ENCODE measurements at places on chromosomes 4 and X.

DNA sequence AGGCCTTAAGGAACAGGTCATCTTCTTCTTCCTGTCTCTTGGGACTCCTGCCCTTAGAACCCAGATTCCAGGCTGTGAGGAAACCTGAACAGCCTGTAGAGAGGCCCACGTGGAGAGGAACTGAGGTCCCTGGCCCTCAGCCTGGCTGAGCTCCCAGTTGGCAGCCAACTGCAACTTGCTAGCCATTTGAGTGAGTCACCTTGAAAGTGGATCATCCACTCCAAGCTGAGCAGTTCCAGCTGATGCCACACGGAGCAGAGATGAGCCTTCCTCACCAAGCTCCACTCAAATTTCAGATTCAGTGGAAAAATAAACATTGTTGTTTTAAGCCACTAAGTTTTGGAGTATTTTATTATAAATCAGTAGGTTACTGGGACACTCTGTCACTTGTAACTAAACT, 392.5 kb downstream of the BCOR start:
- DNase-seq: no peak

DNA sequence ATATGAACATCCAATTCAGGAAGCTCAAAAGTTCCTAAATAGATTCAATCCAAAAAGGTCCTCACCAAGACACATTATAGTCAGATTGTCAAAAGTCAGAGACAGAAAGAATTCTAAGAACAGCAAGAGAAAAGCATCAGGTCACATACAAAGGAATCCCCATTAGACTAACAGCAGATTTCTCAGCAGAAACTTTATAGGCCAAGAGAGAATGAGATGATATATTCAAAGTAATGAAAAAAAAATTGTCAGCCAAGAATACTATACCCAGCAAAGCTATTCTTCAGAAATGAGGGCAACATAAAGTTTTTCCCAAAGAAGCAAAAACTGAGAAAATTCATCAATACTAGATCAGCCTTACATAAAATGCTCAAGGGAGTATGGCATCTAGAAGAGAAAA, 106.6 kb upstream of the SH3RF1 start:
- no peak for DNase-seq

- DNase-seq: peak; percentile 91
Measured at GRCh38 chr4:171813526-171814250, 484 bp downstream of the GALNTL6 start.

DNA sequence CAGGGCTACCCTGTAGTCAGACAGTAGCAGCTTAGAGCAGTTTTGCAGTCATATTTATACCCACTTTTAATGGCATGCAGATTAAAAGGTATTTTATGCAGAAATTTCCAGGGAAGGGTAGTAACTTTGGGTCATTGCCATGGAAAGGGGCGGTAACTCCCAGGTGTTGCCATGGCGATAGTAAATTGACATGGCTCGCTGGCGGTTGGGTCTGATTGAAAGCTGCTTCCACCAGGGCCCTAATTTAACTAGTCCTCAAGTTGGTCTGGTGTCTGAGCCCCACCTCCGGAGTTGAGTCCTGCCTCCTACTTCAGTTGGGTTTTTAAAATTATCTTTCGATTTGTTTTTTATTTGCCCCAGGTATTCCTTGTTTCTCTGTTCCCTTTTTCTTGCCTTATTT, 70.1 kb downstream of the NAA11 start:
- DNase-seq: no peak

GRCh38 chrX:118325453-118325852, 20.5 kb upstream of the WDR44 start:
- no peak for DNase-seq

- DNase-seq: no peak
Measured at GRCh38 chr4:55884093-55884850, 30.8 kb downstream of the EXOC1 start.

DNA sequence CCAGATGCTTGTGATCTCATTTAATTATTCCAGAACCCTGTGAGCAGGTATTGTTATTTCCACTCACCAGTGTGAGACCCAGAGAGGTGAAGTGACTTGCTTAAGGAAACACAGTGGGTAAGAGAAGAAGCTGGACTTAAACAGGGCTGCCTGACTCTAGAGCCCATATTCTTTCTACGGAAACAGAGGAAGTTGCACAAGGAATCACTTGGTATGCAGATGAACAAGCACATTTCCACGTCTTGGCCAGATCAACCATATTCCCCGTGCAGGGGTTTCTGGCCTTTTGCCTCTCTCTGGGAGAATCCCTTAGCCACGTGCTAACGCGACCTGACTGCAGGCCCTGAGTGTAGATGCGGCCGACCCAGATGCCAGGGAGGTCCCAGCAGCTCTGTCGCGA, 195.5 kb upstream of the ATP6AP2 start:
- no peak for DNase-seq

DNA sequence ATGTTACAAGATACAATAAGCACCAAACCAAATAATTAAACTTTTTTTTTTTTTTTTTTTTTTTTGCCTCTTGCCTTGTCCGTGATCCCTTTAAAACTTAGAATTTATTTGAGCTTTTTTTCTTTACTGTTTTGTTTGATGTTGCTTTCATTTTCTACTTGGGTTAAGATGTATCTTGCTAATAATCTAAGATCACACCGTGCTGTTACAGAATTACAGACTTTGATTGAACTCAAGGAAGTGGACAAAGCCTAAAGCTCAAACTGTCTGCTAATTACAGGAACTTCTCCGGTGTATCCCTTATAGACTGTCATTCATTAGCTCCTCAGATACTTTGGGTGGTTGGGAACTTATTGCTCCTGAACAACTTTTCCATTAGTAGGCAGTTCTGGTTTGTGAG, 26.5 kb downstream of the STIM2 start:
- no peak for DNase-seq

DNA sequence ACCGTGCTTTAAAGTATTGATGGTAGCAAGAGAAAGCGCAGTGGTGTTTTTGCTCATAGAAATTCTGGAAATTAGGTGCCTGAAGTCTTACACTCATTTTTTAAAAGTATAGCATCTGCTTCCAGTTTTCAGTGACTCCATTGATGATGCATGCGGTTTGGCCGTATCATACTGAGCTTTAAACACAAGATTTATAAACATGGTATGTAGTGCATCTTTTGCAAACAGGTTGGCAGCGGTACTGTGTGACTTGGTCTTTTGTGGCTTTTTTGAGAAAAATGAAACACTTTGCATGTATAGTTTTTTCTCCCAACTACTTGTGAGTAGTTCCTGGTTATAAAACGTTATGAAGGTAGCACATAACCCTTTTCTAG, 2.0 kb downstream of the DDX3X start:
- DNase-seq: no peak

DNA sequence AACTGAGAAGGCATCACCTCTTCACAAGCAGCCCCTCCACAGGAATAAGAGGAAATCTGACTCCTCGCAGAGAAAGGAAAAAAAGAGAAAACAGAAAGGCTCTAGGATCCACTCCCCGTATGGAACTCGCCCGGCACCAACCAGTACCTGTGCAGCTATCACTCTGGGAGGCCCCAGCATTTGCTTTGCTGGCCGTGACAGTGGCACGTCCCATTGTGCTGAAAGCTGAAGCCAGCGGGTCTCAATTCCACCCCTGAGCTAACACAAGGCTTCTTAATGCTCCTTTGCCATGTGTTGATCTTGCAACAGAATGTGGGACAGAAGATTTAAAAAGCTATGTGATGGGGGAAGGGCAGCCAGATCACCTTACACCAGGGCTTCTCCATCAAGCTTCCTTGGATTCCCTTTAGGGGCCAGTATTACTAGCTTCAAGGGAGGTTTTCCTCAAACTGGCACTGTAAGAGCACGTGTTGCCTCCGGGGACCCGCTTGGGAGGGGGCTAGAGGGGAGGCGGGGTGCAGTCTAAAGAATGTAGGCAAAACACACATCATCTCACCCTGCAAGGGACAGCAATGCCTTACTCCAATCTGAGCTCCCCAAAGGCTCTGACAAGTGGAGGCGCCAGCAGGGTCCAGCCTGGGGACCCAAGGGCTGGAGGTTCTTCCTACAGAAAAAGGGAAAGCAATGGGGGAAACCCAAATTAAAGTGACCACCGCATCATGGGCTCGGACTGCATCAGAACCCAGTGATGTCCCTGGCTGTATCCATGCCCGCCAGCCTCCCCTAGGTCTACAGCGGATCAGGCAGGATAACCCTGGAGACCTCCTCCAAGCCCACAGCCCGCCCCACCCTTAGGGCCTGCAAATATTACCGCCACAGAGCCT, 1.2 kb downstream of the USP46 start:
- DNase-seq: no peak

DNA sequence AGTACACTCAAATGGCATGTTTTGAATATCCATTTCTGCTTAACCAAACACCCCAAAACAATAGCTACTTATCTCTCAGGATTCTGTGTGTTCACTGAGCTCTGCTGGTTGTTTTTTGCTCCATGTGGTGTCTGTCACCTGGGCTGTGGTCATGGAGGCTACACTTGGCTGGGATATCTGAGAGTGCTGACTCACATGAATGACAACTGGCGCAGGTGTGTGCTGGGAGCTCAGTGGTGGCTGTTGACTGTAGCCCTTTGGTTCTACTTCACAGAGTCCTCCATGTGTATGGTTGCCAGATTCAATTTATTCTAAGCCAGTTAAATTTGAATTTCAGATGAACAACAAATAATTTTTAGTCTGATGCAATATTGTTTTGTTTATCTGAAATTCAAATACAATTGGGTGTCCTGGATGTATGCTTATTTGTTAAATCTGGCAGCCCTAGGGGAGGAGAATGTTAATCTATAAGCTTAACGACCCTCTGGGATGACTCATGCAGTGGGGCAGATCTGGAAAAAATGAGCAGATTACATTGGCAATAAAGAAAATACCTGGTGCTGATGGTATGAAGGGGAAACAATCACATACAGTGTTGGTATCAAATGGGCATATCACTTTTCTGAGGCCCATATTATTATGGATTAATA, 28.2 kb upstream of the TCEAL4 start:
- no peak for DNase-seq

- DNase-seq: no peak
Measured at GRCh38 chr4:146193628-146194027, 18.1 kb downstream of the LSM6 start.

GRCh38 chr4:74670583-74670982, 123.7 kb downstream of the BTC start:
- no peak for DNase-seq

DNA sequence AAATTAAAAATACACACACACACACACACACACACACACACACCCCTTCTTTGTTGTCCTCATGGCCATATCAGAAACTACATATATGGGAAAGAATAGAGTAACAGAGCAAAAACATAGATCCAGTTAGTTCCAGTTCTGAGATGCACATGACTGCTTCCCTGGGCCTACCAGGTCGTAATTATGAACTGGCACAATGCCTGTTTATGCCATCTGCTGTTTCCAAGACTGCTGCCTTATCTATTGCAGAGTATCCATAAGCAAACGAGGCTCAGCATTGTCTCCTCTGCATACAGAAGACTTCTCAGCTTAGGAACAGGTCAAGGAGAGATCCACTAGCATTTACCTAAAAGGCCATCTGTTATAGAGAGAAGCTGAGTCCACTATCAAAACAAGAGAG, 789.0 kb downstream of the TECRL start:
- no peak for DNase-seq

DNA sequence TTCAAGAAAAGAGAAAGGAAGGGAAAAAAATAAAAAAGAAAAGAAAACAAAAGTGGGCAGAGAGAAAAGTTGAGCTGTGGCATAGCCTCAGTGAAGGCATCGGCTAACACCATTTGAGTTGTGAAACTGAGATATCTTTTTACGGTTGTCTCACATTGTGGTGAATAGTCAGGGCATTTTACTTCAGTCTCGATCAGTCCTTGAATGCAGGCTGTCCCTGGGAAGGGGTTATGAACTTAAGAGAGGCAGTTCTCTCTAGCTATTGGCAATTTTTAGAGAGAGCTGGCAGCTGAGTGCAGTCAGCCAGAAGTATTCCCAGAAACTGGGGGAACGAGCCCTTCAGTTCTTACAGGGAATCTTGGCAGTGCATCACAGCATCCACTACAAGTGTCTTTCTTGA, 93.5 kb upstream of the SLC6A14 start:
- no peak for DNase-seq

DNA sequence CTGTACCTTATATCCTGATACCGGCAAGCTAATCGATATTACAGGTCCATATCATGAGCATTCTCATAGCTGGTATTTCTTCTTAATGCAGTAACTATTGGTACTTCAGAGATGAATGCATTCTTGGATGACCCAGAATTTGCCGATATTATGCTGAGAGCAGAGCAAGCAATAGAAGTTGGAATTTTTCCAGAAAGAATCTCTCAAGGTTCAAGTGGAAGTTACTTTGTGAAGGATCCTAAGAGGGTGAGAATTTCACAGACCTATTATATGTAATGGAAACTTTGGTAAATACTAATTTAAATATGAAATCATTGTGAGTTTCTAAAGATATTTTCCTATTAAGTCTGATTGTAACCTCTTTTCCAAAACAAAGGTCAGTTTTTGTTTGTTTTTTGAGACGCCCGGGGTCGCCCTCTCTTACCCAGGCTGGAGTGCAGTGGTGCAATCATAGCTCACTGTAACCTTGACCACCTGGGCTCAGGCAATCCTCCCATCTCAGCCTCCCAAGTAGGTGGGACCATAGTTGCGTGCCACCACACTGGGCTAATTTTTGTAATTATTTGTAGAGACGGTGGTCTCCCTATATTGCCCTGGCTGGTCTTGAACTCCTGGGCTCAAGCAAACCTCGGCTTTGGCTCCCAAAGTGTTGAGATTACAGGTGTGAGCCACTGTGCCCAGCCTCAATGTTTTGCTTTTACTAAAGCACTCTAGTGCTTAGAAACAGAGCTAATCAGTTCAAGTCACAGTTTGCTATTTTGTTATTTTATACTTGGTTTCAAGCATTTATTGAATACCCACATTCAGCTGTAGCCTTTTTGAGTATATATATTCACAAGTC, 18.6 kb downstream of the PI4K2B start:
- no peak for DNase-seq

GRCh38 chrX:53558646-53559045, 124.5 kb upstream of the HSD17B10 start:
- DNase-seq: no peak

Data from chondrocyte (in vitro differentiated cells).